ENCODE measurements at places on chromosomes 6 and 20.

GRCh38 chr6:11731423-11731822 is 47.2 kb downstream of the ADTRP start:
- DNase-seq, result no peak

GRCh38 chr6:62716719-62717118 is 430.7 kb upstream of the KHDRBS2 start:
- no peak for DNase-seq

- no peak for DNase-seq
Measured at GRCh38 chr6:100574836-100575235, 110.1 kb upstream of the SIM1 start.

DNA sequence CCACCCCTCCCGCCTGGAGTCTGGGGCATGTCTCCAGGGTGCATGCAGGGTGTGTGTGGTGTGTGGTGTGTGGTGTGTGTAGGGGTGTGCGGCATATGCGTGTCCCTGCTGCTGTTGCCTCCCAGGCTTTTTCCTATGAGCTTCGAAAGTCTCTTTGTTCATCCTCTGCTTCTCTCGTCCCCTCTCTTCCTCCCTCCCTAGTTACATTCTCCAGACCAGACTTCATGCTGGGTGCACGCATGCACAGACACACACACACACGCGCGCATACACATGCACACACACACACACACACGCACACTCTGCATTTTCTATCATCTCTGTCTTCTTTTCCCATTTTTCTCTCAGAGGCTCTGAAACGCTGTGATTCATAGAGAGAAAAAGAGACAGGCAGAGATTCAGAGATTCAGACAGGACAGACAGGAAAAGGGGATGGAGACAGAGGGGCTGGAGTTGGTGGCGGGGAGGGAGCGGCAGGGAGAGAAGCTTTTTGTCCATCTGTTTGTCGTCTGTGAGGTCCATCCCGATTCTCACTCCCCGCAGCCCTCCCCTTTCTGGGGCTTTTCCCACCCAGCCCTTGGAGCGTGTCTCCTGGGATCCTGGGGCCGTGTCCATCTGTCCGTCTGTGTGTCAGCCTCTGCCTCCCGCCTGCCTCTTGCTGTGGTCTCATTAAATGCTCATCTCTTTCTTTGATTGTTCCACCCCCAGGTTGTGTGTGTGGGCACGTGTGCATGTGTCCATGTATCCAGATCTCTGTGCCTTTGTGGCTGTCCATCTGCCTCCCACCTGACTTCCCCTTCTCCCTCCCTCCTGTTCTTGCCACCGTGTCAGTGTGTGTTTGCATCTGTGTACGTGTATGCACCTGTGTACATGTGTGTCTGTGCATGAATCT is 62.6 kb downstream of the SRC start:
- no peak for DNase-seq

DNA sequence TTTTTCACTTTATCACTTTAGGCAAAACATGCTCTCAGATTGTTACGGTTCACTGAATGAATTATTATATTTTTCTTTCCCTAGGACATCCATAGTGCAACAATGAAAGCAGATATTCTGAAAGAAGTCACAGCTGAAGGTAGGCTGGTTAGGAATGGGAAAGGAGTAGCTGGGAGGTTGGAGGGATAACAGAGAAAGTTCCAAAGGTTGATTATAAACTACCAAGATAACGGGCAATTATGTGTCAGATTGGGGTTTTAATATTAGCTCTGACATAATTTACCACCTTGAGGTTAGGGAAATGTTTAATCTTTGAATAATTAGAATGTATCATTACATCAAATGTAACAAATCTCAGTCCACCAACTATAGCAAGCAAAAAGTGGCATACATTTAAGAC is 96.5 kb downstream of the HTR1B start:
- DNase-seq, result no peak

All from GM12878 (cell line).